WTC11 (cell line): ENCODE measurements at places on chromosomes 6 and 20. TPM values are rescaled to one million over a fixed set of nuclear protein-coding genes. Genes with fewer than 3 reads are reported as not detected.

The EPPIN gene
- total RNA-seq, result 0.16 to 0.26 TPM (median 0.23 TPM) in 3 replicates

The NKAPL gene
- total RNA-seq, result 0.26 to 0.46 TPM (median 0.41 TPM) in 3 replicates

The L3MBTL3 gene
- 13.0 to 18.1 TPM (median 13.7 TPM) in 3 replicates for total RNA-seq

The ZNF512B gene
- total RNA-seq, result 19.9 to 23.3 TPM (median 20.5 TPM) in 3 replicates

The C6orf141 gene
- 6.5 to 14.4 TPM (median 8.2 TPM) in 3 replicates for total RNA-seq

The BEND6 gene
- total RNA-seq, result 1.3 to 1.8 TPM (median 1.5 TPM) in 3 replicates

DNA sequence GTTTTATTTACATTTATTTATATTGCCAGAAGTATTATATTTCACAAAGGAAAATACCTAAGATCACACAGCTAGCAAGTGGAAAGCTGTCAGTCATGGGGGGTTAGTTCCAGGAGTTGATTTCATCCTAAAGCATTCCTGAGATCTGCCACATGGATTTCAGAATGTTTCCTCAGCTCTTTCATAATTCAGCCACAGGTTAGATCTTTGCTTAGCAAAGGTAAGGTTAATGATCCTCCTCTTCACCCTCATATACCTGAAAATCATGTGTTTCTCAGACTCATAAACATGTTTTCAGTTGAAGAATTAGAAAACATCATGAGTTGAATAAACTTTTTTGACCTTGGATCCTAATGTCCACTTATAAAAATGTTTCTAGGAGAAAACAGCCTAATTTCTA, 215.4 kb downstream of the ARHGAP18 start:
- no peak for DNase-seq

DNA sequence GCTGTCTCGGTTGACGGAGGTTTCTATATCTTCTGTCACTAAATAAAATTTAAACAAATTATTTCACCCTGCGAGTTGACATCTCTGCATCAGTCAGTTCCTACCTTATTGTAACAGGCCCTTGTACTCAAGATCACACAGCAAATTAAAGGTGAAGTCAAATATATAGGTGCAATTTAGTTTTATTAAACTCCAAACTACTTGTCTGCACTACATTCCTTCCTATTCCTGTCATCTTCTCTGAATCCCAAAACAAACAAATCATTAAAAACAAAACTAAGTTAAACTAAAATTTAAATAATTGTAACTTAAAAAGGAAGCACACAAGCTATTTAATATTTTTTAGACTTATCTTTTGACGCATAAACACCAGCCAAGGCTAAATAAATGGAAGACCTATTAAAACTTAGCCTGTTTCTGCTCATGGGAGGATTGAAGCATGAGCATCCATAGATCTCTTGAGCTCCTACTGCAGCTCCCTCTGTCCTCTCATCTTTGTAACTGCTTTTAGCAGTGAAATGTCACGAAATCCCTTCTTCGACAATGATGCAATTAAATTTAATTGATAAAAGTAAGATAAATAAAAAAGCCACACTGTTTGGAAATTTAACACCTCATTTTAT, 1152.3 kb upstream of the GJE1 start:
- no peak for DNase-seq

DNA sequence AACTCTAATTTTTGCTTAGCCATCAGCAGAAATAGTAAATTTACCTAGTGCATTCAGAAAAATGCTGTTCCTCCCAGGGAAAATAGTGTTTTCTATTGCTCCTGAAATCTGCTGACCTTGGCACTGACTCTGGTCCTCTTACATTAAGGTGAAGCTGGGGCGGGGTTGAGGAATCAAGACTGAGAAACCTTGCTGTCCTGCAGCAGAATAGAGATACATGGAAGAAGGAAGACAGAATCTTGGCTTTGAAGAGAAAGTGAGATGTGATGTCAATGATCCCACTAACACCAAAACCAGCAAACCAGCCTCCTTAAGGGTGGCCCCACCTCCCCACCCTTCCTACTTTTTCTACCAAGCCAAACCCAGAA, 840 bp upstream of the LY86 start:
- DNase-seq, result no peak

DNA sequence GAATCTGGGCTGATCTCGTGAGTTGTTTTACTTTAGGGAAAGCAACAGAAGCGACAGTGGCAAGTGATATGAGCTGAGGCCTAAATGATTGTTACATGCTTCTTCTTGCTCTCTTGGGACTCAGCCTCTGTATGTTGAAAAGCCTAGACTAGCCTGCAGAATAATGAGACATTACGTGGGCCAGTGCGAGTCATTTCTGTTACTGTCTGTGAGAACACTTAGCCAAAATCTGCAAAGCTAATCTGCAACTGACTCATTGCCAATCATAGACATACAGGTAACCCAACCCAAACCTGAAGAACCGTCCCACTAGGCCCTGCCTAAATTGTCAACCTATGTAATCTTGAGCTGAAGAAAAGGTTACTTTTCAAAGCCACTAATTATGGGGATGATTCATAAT, 77.4 kb upstream of the F13A1 start:
- DNase-seq, result no peak

DNA sequence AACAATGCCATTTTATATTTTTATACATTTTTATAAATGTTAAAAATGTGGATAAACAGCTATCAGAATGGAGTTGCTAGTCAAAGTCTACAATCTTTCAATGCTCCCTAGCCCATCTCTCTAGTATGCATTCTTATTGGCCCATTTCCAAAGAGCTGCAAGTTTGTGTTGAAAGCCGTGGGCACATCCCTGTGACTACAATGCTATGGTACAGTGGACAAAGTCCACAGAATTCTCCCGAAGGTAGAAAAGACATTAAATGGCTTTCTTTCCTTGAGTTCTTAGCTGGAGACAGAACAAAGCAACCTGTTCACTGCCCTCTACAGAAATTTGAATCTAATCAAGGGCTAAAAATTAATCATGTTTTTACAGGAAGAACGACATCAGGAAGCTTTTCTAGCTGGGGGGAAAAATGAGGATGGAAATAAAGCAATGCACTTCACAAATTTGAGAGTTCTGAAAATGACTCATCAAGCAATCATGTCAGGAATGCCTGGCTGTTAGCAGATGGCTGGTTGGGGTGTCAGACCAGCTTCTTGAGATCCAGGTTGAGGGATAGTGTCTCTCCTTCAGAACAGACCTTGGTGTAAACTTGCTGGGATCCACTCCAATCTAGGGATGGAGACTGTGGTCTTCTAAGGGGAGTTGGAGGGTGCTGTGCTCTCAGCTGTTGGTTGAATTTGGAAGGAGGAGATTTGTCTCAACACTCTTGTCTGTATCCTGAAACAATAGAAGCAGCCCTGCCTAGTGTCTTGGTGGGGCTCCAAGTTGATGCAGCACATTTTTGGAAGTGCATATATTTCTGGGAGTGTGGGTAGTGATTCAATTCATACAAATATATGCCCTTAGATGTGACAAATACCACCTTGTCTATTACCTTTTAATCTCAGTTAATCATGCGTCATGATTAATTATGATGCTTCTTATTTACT, 143.4 kb upstream of the PHACTR1 start:
- no peak for DNase-seq

GRCh38 chr6:20058912-20059311, 153.4 kb downstream of the MBOAT1 start:
- no peak for DNase-seq

DNA sequence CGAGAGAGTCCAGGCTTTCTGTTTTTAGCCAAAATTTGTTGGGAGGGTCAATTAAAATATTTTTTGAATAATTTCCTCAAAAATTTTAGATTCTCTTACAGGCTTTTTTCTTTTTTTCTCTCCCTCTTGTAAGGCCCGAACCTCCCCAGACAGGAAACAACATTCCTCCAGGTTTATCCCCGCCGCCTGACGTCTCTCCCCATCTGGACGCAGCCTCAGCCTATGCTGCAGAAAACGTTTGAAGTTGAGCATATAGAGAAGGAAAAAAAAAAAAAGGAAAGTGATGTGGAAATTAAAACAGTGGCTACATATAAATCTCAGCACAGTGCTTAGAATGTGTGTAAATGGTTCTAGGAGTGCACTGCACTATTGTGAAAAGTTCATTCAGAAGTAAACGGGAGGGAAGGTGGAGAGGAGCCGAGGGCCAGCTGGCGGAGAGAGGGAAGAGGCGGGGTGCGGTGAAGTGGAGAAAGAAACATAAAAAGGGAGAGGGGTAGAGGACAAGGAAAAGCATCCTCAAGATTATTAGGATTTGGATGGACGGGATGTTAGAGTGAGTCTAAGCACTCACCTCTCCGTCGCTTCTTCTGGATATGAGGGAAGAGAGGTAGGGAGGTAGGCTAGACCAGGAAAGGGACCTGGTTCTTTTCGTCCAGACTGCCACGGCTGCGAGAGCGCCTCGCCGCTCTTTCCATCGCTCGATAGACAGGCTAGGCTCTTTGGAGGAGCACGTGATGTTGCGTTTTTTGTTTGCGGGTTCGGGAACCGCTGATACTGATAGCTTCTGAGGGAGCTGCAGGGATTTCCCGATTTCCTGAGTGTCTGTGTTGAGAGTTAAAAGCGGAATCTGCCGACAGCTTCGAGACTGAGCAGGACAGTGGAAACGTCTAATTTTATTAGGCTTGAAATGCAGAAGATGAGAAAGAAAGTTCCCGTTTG, 98.7 kb downstream of the TRIM27 start:
- DNase-seq, result no peak

GRCh38 chr20:46501961-46502360, 11.4 kb downstream of the ZNF334 start:
- DNase-seq, result no peak

GRCh38 chr6:156662025-156662445, 115.1 kb upstream of the ARID1B start:
- peak; percentile 80 for DNase-seq

GRCh38 chr6:12356983-12357972, 67.1 kb downstream of the EDN1 start:
- no peak for DNase-seq

DNA sequence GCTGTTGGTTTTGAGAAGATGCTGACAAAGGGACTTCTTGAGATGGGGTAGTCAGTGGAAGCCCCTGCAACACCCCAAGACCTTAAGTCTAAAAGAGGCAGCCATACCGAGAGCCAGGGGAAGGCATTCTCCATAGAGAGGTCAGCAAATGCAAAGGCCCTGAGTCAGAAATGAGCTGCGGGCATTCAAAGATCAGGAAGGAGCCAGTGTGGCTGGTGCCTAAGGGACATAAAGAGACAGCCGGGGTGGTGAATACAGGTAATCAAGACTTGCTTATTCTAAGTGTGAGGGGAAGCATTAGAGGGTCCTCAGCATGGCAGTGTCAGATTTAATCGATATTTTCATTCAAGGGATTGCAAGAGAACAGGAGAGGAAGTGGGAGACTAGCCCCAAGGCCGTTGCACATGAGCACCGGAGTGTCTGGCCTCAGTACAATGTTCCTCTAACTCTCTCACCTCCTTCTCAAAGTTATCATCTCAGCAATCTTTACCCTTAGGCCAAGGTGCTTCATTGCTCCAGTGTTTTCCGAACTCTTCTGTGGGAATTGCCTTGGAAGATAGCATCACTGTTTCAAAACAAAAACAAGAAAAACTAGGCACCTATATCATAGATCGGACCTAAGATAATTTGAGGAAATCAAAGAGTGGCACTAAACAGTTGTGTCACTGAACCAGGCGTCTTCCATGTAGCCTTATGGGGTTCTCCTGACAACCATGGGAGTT, 173.2 kb downstream of the DOK5 start:
- no peak for DNase-seq

DNA sequence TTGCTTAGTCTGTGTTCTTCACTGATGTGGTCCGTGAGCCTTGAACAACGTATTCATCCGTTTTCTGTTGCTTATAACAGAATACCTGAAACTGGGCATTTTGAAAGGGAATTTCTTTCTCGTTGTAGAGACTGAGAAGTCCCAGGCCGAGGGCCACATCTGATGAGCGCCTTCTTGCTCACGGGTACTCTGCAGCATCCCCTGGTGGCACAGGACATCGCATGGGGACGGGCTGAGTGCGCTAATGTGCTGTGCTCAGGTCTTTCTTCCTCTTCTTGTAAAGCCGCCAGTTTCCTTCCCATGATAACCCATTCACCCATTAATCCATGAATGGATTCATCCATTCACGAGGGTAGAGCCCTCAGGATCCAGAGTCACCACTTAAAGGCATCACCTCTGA, 161.0 kb downstream of the NFATC2 start:
- DNase-seq, result no peak

DNA sequence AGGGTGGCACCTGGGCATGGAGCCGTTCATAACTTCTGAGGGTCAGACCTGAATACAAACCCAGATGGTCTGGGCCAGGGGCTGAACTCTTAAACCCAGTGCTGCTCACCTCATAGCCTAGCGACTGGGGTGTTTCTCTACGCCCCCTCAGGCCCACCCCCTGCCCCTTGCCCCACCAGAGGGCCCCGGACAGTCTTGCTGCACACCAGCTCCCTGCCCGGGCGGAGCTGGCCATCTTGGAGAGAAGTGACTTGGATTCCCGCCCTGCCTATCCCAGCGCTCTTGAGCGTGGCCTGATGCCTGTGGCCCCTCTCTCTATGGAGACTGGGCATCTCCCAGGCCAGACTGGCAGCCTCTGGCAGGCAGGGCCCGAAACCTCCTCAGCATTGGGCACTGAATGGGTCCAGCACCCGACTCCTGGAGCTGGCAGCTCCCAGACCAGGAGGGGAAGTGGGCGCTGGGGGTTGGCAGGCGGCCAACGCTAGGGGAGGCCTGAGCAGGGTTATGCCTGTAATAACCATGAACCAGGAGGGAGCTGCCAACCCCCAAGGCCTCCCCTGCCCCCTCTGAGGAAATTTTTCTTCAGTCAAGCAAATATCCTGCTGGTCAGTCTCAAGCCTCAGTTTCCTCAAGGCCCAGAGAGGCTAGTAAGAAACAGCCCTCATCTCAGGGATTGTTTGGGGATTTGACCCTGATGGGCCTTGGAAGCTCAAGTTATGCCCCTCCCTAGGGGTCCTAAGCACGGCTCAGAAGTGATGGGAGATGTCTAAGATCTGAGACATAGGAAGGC, 169.5 kb downstream of the VEGFA start:
- no peak for DNase-seq

GRCh38 chr6:126944512-126944911, 174.0 kb upstream of the RSPO3 start:
- DNase-seq, result no peak

DNA sequence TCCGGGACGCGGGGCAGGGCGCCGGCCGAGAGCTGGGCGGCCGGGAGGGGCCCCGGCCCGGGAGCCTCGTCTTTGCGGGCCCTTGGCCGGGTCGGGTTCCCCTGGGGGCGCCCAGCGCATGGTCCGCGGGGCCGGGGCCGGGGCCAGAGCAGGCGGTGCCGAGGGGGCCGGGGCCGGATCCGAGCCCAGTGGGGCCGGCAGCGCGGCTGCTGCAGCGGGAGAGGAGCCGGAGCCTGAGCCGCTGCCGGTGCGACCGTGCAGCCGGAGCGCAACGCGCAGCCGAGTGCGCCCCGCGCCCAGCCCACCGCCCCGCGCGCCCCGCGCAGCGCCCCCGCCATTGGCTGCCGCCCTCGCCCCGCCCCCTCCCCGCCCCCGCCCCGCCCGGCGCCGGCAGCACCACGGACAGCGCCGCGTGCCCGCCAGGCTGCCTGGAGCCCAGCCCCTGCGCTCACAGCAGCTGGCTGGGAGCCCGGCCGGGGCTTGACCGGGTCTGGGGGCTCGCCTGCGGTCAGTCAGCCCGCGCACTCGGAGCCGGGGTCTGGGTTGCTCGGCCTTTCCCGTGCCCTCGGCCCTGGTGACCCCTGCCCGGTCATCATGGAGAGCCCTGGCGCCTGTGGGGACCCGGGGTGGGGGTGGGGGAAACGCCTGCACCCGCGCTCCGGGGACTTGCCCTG, at the start of gene HRH3:
HRH3 (minus strand) TSS at position 287 of the 674 bp plus-strand sequence. CDS start 308 bp downstream, outside the sequence.
- DNase-seq, result peak; percentile 73
